ENCODE measurements at places on chromosomes 1 and 21. TPM values are rescaled to one million over a fixed set of nuclear protein-coding genes. Genes with fewer than 3 reads are reported as not detected.

The AXDND1 gene
- 2.7 TPM for total RNA-seq

DNA sequence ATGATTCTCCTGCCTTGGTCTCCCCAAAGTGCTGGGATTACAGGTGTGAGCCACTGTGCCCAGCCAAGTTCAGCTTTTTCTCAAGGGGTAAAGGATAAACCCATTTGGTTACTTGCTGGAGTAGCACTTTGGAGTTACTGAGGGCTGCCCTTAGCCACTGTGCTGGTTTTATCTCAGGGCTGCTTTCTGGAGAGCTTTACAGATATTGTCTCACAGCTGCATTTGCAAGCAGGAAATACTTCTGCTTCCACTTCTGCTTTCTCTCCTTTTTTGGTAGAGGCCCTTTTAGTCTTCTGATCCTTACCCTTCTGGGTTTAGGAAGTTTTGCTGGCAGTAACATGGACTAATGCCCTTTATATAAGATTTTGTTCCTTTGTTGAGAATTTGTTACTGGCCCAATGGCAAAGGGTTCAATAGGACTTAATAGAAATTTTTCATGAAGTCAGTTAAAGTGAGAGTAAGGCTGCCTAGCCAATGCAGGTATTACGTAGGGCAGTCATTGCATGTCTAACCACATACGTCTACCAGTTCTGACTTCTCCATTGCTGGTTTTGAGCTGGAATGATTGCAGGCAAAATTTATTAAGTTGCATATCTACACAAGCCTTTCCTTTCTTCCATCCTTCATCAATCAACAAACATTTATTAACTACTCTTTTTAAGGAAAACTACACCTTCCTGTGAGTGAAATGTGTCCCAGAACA is 24.4 kb downstream of the CAP1 start:
- no peak for DNase-seq

DNA sequence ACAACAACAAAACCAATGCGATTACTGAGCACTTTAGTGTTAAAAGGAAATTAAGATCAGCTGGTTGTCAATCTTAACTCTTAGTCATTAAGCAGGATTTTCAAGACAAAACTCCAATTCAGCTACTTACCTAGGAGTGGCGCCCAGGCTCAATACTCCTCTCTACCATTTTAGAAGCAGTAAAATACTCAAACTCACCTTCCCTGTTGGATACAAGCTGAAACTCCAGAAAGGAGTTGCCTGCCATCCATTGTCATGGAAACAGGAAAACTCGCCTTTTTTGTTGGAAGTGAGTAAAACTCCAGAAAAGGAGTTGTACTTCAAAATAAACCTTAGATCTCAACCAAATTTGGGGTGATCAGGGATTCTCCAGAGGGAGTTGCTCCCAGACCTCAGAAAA is 127.0 kb upstream of the F3 start:
- no peak for DNase-seq

DNA sequence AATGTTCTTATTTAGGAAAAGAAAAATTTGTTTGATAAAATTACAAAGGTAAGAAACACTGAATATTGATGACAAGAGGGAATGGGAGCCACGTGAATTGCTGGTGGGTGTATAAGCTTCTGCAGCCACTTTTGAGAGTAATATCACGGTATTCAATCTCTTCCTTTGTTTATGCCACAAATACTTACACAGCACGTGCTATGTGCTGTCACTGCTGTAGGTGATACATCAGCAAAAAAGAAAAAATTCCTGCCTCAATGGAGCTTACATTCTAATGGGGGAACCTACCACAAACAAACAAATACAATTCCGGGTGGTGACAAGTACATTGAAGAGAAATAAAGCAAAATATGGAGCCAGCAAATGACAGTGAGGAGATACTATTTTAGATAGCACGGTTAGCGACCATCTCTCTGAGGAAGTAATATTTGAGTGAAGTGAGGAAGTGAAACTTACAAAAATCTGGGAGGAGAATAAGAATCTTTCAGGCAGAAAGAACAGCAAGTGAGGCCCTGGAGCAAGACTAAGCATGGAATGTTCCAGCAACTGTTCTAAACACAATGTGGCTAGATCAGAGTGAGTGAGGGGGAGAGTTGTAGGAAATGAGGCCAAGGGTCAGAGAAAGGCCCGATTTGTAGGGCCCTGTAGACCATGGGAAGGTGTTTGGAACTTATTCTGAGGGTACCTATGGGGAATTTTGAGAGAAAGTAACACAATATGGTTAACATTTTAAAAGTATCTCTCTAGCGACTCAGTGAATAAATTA is 2.6 kb upstream of the FCRLB start:
- DNase-seq, result no peak

GRCh38 chr1:231355171-231355570 is 17.1 kb downstream of the SPRTN start:
- DNase-seq, result no peak

Measured in lung (tissue), 17 donors.